ENCODE measurements at places on chromosomes 1 and 21. TPM values are rescaled to one million over a fixed set of nuclear protein-coding genes. Genes with fewer than 3 reads are reported as not detected.
A peak's percentile ranks its signal among the peaks of the same experiment; 100 is the strongest.

NPPB gene
- total RNA-seq: not detected

MTFR1L gene
- total RNA-seq: 28.9 TPM

TMEM81 gene
- 5.7 TPM for total RNA-seq

WLS gene
- total RNA-seq: 4.5 TPM

KRTAP10-2 gene
- 0.16 TPM for total RNA-seq

MRPL37 gene
- 143 TPM for total RNA-seq

VPS72 gene
- 97.6 TPM for total RNA-seq

SH2D2A gene
- total RNA-seq: 6.9 TPM

- DNase-seq: no peak
- H3K4me1 ChIP-seq: peaks cover 22% of the 10 kb centered on the region
- H3K27ac ChIP-seq: peak overlapping the region; percentile 62
- H3K36me3 ChIP-seq: no peaks in the 10 kb centered on the region
- H3K4me3 ChIP-seq: no peak overlapping the region
Measured at GRCh38 chr1:116309090-116309870, 63.8 kb upstream of the ATP1A1 start.

DNA sequence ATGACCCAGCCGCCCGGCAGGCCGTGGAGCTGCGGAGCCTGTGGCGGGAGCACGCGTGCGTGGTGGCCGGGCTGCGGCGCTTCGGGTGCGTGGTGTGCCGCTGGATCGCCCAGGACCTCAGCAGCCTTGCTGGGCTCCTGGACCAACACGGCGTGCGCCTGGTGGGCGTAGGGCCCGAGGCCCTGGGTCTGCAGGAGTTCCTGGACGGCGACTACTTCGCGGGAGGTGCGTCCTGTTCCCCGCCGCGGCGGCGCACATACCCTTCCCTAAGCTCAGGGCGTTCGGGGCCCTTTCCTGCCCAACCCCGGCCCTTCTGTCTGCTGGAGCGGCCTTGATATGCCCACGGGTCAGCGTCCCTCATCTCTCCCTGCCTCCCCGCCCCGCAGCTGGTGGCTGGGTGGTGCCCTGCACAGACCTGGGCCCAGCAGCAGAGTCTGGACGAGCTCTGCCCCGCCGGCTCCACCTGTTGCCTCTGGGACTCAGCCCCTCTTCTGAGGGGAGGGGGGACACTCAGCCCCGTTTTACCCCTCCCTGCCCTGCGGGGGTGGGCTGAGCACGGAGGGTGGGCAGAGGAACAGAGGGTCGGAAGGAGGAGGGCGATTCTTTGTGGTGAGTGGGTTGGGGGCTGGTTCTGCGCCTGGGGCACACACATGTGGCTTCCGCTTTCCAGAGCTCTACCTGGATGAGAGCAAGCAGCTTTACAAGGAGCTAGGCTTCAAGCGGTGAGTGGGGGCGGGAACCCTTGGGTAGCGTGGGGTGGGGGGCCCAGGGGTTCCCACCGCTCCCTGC, 688 bp downstream of the PRXL2B start:
- H3K27ac ChIP-seq: no peak overlapping the region
- peaks cover 19% of the 10 kb centered on the region for H3K4me1 ChIP-seq
- peak; percentile 39 for DNase-seq
- H3K27me3 ChIP-seq: peaks cover 6% of the 10 kb centered on the region

- H3K4me1 ChIP-seq: peaks cover 19% of the 10 kb centered on the region
- DNase-seq: no peak
- H3K27ac ChIP-seq: no peak overlapping the region
- H3K4me3 ChIP-seq: no peak overlapping the region
- peaks cover 3% of the 10 kb centered on the region for H3K36me3 ChIP-seq
Measured at GRCh38 chr1:147719711-147720225, 40.6 kb downstream of the GJA5 start.

- H3K4me1 ChIP-seq: no peaks in the 10 kb centered on the region
- no peaks in the 10 kb centered on the region for H3K36me3 ChIP-seq
- H3K27ac ChIP-seq: no peak overlapping the region
- no peaks in the 10 kb centered on the region for H3K27me3 ChIP-seq
- DNase-seq: peak; percentile 5
Measured at GRCh38 chr1:19036813-19037605, 80.5 kb upstream of the IFFO2 start.

DNA sequence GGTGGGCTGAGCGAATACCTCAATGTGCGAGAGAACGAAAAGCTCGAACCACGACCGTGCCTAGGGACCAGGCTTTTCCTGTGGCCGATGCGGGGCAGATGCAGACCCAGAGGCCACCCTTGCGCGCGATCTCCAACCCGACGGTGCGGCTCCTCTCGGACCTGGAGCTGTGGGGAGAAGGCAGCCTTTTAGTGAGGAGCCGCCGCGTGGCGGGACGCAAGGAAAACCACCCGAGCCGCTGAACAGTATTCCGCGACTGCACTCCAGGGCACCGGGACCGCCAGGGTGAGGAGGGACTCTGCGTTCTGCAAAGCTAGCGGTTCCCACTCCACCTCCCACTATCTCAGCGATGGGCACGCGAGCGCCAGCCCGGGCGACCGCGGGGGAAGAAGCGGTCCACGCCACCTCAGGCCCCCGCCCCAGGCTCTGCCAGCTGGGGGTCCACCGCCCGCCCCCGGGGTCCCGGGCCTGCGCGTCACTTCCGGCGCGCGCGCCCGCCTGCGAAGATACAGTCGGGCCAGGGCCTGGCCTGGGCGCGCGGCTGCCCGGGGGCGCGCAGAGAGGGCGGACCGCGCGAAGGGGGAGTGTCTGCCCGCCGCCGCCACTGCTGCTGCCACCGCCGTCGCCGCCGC, 66.5 kb upstream of the PRKACB start:
- H3K4me3 ChIP-seq: peak overlapping the region; percentile 87
- DNase-seq: peak; percentile 73
- no peaks in the 10 kb centered on the region for H3K36me3 ChIP-seq
- peaks cover 15% of the 10 kb centered on the region for H3K4me1 ChIP-seq
- H3K27ac ChIP-seq: peak overlapping the region; percentile 88

GRCh38 chr21:29117372-29117955, 13.0 kb upstream of the MAP3K7CL start:
- no peaks in the 10 kb centered on the region for H3K36me3 ChIP-seq
- H3K4me1 ChIP-seq: peaks cover 17% of the 10 kb centered on the region
- DNase-seq: no peak

DNA sequence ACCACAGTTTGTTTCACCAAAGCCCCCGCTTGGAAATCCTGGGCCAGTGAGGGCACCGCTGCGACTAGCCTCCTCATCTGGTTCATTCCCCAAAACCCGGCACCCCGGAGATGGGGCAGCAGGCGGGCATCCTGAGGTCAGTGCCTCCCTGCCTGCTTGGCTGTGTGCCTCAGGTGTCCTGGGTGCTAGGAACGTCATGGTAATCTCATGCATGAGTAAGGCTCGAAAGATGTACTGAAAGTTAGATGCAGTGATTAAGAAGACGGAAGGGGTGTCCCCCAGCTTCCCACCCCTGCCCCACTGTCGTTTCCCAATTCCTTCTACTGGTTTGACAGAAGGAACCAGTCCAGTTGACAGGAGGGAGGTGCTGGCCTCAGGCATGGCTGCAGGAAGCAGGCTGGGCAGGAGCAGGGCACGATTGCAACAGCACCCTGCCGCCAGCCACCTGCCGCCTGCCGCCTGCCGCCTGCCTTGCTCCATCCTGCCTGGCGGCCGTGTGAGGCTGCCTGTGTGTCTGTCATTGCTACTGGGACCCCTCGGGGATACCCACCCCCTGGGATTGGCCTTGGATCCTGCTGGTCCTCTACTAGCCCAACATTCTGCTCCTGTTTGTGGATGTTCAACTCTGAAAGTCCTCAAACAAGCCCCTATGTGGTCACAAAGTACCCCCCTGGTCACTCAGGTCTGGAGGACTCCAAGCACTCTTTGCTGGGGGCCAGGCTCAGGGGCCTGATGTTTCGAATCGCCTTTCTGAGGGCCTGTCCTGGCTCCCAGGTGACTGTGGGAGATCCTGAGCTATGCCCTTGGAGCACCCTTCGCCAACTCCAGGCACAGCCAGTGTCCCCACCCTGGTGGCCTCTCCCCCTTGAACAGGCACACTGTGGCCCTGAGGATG, 73.0 kb upstream of the IFFO2 start:
- no peaks in the 10 kb centered on the region for H3K27me3 ChIP-seq
- no peak overlapping the region for H3K4me3 ChIP-seq
- H3K27ac ChIP-seq: no peak overlapping the region
- no peaks in the 10 kb centered on the region for H3K36me3 ChIP-seq
- peaks cover 5% of the 10 kb centered on the region for H3K4me1 ChIP-seq

DNA sequence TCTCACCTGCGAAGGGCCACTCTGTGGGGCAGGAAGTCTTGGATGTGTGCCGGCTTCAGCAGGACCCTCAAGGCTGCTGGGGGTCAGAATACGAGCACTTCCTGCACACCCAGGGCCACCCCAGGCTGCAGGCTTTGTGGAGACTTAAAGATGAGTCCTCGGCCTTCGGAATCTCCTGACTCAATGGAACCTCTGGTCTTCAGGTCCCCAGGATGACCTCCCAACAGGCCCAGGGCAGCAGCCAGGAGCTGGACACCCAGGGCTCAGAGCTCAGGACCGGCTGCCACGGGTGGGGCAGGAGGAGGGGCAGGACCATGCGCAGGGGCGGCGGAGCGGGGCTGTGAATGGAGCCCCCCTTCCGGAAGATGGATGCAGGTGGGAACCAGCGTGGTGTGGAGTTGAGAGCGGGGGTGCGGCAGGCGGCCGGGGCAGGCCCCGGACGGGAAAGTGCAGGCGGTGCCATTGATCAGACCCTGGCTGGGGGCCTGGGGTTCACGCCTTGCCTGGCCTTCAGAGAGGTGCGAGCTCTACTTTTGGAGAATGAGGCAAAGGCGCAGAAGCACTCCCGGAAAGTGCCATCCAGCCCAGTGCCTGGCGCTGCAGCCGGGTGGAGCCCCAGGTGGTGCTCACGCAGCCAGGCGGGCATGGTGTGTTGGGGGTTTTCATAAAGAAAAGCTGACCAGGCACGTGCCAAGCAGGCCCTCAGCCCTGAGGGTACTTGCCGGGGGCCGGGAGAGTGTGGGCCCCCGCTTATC, 10.4 kb downstream of the COL18A1 start:
- DNase-seq: no peak
- H3K36me3 ChIP-seq: no peaks in the 10 kb centered on the region
- no peak overlapping the region for H3K4me3 ChIP-seq
- H3K27me3 ChIP-seq: no peaks in the 10 kb centered on the region

- peaks cover 4% of the 10 kb centered on the region for H3K27me3 ChIP-seq
- H3K36me3 ChIP-seq: no peaks in the 10 kb centered on the region
- H3K4me1 ChIP-seq: peaks cover 18% of the 10 kb centered on the region
Measured at GRCh38 chr1:36446746-36447145, 3.5 kb downstream of the OSCP1 start.

DNA sequence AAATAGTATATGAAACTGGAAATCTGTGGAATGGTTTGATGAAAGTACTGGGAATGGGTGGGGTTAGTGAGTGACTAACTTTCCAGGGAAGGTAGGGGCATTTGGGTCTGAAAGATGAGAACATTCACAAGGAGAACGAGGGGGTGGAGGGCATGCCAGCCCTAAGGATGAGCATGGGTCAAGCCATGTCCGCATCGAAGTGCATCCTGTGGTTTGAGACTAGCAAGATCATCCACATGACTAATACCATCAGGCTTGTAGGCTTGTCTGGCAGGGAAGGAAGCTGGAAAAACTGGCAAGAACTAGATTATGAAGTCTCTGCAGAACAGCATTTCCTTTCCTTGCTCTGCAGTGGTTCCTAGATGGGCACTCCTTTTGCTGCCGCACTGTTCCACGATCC, 70.4 kb upstream of the UBE2U start:
- no peak for DNase-seq
- no peaks in the 10 kb centered on the region for H3K27me3 ChIP-seq
- H3K36me3 ChIP-seq: peaks cover 4% of the 10 kb centered on the region
- H3K27ac ChIP-seq: no peak overlapping the region
- peaks cover 24% of the 10 kb centered on the region for H3K4me1 ChIP-seq
- H3K4me3 ChIP-seq: no peak overlapping the region

- no peak for DNase-seq
- H3K4me3 ChIP-seq: no peak overlapping the region
- no peaks in the 10 kb centered on the region for H3K4me1 ChIP-seq
- H3K36me3 ChIP-seq: peaks cover 15% of the 10 kb centered on the region
- H3K27ac ChIP-seq: no peak overlapping the region
Measured at GRCh38 chr1:180181996-180182642, 27.4 kb downstream of the QSOX1 start.

- no peak overlapping the region for H3K4me3 ChIP-seq
- no peaks in the 10 kb centered on the region for H3K36me3 ChIP-seq
- DNase-seq: no peak
Measured at GRCh38 chr21:45794027-45794426, 150.5 kb downstream of the PCBP3 start.

- no peaks in the 10 kb centered on the region for H3K27me3 ChIP-seq
- peaks cover 18% of the 10 kb centered on the region for H3K4me1 ChIP-seq
Measured at GRCh38 chr21:14241297-14241696, 25.3 kb downstream of the RBM11 start.

DNA sequence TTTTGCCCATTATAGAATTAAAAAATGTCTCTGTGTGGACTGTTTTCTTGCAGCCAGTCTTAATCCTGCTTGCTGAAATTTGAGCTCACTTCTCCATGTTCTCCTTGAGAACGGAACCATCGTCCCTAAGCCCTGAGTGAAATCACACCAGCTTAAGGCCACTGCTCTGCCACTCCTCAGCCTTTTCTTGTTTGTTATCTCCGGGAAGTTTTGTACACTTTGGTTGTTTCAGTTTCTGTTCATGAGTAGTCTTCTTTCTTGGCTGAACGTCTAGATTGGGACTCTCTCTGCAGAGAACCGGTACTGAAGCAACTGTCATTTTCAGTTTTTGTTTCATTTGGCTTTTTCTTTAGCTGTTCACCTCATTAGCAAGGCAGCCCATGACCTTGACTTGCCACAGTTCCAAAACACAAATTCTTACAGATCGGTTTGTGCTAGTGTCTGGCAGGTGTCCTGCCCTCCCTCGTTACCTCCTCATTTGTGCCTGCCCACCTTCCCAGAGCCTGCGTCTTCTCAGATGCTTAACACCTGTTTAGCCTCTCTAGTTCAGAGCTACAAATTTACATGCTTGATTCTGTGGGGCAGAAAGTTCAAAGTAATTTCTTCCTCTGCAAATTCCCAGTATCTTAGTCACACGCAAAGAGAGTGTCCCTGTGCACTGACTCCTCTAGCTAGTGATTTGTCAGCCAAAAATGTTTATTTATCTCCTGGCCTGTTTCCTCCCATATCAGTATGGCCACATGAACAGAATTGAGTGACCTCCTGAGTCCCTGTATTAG, 12.4 kb downstream of the PSEN2 start:
- H3K27me3 ChIP-seq: no peaks in the 10 kb centered on the region
- H3K4me3 ChIP-seq: no peak overlapping the region
- 0 out of 2 replicates have a peak overlapping the region, but pooled peaks have one; percentile 1 for H3K27ac ChIP-seq
- DNase-seq: no peak

DNA sequence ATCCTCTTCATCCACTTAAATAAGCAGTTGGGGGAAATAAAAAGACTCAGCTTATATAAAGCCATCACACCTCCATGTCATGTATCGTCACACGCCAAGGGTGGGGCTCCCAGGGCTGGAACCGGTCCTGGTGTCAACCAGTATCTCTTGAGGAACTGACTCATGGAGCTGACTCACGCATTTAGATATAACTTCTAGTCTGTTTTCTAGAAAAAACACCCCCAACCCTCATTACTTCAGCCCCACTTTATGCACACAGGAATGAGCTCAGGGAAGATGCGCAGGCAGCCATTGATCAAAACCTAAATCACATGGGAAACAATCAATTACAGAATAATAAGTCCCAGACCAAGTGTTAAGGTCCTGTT, 6.9 kb upstream of the IL22RA1 start:
- H3K27me3 ChIP-seq: no peaks in the 10 kb centered on the region
- H3K4me3 ChIP-seq: peak overlapping the region; percentile 63
- no peak overlapping the region for H3K27ac ChIP-seq
- DNase-seq: no peak
- H3K4me1 ChIP-seq: peaks cover 42% of the 10 kb centered on the region
- no peaks in the 10 kb centered on the region for H3K36me3 ChIP-seq

GRCh38 chr1:151655371-151655770, 43.5 kb downstream of the SNX27 start:
- peaks cover 31% of the 10 kb centered on the region for H3K36me3 ChIP-seq
- H3K4me3 ChIP-seq: no peak overlapping the region
- H3K4me1 ChIP-seq: no peaks in the 10 kb centered on the region
- H3K27me3 ChIP-seq: no peaks in the 10 kb centered on the region

Measured in WTC11 (cell line).